Activated CD4-positive, CD25-positive, alpha-beta regulatory T cell (primary cell): ENCODE measurements at places on chromosomes 5 and 9.
A peak's percentile ranks its signal among the peaks of the same experiment; 100 is the strongest.

DNA sequence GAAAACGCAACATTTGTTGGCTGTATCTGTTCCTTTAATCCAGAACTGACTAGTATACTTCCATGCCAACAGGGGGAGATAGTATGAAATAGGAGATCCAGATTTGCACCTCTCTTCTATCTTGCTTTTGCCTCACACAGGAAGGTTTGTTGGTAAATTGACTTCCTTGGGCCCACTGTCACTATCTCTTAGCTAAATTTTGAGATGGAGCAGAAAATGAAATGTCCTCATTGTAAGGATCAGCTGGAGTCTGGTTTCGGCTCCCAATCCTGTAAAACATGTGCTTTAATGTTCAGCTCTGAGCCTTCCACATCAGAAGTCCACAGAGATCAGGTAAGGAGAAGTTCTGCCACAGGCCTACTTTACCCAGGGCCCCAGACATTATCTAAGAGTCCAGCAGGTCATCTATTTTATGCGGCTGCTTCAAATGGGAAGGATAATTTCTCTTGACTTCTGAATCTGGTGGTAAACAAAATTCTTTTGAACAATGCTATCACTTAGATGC lies 176.8 kb downstream of the FER start:
- no peak for DNase-seq

DNA sequence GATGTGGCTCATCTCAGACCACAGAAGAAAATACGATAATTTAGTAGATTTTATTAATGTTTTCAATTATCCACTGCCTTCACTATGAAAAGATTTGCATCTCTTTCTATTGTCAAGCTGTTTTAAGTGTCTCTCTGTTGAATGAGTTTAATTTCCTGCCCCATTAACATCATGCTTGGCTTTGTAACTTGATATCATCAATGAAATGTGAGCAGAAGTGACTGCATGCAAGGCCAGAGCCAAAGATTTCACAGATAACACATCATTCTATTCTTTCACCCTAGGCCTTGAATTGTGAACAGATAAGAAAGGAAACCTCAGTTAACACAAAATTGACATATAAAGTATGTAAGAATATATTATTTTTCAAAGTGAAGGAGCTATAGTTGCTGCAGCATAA lies 986.4 kb upstream of the CDH18 start:
- DNase-seq: no peak

DNA sequence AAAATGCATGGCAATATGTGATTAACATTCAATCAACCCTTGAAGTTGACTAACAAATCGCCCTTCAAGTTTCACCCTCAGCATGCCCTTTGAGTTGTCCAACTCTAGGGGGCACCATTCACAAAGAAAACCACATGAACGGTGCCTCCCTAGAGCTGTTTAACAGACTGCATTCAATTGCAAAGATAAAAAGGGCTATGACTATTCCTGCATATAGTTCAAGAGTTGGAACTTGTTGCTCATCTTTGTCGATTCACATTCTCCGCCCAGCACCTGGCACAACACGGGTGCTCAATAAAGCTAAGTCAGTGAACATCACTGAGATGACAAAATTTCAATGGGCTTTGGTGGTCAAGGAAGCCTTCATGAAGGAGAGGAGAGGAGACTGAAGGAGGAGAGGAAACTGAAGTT lies 69.6 kb upstream of the SLC30A5 start:
- no peak for DNase-seq

DNA sequence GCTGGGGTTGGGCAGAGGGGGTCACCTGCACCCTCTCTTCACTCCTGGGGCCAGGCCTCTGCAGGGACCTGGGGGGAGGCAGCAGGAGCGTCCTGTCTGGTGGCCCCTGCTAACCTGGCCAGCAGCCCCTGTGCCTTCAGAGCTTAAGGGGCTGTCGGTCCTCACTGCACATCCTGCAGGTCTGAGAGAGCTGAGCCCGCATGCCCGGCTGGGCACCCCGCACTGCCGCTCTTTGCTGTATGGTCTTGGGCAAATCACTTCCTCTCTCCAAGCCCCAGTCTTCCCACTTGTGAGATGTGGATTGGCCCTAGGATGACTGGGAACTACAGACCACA lies 7.9 kb downstream of the FLT4 start:
- DNase-seq: no peak

DNA sequence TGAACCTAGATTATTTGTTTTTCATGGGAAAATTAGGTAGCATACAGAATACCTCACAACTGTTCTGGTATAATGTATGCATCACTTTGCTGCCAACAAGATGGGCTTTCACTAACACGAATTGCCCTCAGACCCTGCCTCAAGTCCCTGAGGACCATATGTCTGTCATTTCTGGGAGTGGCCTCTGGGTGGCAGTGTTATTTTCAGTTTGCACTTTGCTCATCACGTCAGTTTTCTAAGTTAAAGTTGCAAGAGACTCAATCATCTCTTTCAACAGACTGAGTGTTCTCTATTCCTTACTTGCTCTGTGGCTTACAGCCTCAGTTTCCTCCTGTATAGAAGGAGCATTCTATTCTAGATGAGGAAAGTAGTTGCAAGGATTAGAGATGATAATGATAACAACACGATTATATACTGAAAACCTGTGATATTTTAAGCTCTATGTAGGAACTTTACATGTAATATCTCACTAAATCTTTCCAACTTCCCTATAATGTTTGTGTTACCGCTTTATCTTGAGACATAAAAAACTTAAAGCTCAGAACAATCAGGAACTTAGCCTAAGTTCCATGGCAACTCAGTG lies 55.7 kb downstream of the TSSK1B start:
- DNase-seq: peak; percentile 2

- no peak for DNase-seq
Measured at GRCh38 chr9:93437996-93438395, 13.5 kb upstream of the FAM120A start.

DNA sequence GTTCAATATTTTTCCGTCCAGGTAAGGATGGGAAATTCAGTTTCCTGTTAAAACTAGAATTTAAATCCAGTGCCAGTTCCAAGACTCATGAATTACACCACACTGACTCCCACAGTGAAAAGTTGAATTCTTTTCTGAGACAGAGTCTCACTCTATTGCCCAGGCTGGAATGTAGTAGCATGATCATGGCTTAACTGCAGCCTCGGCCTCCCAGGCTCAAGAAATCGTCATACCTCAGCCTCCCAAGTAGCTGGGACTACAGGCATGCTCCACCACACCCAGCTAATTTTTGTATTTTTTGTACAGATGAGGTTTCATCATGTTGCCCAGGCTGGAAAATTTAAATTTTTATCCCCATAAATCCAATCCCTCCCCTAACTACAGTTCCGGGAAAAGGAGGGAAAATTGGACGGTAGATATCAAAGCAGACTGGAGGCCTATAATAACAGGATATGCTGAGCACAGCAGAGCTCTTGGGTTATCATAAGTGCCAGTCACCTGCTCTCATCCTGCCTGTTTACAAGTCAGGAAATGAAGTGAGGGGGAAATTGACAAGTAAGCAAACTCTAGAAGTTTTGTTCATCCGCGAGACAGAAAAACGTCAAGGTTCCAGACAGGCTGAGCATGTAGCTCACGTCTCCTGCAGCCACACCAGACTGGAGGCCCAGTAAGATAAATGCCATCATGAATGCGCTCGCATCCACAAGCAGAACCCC lies 105.7 kb downstream of the UGCG start:
- no peak for DNase-seq

DNA sequence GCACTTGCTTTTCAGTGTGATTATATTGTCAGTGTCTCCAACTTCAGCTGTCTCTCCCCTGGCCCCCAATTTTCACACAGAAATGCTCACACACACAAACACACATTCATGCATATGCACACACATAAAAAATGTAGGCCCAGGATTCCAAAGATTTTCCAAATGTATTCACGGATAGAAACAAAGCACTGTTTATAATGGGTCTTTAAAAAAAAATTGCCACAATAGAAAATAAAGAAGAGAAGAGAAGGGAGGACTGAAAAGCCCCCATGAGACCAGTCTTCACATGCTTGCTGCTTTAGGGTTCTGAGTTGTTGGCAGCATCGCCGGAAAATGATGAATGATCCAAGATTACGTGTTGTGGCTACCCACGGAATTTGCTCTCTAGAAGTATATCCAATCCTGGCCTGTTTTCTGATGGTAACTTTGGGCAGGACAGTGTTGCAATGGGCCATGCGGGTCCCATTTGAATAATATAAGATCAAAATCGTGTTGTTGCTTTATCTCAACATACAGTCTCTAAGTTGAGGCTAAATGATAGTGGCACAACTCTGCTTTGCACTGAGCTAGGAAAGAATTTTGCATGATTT lies 36.2 kb upstream of the ACO1 start:
- no peak for DNase-seq

DNA sequence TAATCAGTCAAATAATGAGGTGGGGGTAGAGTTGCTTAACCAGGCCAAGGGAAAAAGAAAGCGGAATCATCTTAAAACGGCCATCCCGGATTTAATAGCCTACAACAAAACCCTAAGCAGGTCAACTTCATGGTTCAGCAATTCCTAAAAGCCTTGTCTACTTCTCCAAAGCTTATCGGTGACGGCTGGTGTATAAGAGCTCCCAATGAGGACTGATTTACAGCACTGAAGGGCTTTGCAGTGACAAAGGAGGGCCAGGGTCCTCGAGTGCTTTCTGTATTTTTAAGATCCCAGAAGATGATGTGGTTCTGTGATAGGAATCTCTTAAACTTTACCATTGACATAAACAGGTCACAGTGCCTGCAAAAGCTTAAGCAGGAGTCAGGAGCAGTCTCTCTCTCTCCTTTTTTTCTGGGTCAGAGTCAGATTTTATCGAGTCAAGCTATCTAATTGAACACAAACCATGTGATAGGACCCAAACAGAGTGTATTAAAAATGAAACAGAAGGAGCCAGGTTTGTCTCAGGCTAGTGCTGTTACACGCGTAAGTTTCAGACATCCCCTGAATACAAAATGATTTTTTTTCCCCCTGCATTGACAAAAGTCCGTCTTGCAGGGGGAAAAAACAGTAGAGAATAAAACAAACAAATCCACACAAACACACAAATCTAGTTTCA lies 663.6 kb upstream of the ZNF608 start:
- no peak for DNase-seq

DNA sequence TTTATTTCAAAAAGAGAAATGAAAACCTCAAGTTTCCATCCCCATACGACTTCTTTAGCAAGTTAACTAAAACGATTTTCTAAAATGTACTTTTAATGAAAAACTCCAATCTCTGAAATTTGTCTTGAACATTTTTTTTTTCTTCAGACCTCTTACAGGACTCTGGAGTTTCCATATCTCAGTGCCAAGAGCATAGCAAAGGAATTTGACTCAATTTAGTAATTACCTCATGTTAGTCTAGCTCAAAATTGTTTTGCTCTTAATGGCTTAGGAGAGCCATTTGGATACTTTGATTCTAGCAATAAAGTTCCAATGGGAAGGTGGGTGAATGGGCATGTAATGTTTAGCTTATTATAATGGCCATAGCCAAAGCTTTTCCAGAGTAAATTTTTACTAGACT lies 26.0 kb upstream of the SPATA31D4 start:
- DNase-seq: no peak

DNA sequence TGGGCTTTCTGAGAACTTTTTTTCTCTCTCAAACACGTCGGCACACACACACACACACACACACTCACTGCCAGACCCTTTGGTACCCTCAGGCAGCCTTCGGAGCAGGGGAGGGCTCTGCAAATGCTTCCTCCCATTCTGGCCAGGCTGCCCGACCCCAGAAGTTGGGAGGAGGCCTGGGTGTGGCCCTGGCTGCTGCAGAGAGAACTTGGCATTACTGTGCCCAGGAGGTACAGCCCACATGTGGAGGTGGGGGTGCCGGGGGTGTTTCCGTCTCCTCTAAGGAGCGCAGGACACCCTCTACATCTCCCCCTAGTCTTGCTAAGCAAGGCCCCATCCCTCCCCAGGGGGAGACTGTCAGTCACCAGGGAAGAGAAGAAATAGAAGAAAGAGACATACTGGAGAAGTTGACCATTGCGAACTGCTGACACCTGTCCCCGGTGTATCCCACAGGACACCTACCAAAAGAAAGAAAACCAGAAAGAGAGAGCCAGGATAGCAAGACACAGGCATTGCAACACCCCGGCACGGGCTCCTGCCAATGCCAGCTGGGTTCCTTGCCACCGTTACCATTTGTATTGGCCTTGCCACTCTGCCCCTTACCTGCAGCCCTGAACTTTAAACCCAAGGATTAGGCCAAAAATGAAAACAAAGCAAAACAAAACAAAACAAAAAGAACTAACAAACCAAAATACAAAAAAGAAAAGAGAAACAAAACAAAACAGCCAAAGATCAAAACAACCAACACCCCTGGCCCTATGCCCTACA lies 69.3 kb downstream of the PSD2 start:
- DNase-seq: no peak

- DNase-seq: no peak
Measured at GRCh38 chr5:31280210-31280609, 86.7 kb downstream of the CDH6 start.

- no peak for DNase-seq
Measured at GRCh38 chr9:104906441-104907277, 21.3 kb downstream of the ABCA1 start.

DNA sequence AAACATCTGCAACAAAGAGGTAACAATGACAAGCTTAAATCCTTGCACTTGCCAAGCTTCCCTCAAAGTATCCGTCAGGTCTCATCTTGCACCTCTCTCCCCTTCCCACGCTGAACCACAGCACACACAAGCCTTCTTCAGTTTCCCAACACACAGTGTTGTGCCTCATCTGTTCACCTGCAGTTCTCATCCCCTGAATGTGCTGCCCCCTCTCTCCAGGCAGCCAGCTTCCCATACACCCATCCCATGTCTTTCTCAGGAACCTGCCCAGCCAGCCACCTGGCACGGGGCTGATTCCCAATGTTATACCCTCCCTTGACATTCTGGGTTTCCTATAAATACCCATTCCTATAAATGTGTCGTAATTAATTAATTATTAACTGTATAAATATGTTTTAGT lies 314.8 kb downstream of the PRELID2 start:
- no peak for DNase-seq

GRCh38 chr5:172377856-172378255 lies 76.5 kb downstream of the SH3PXD2B start:
- DNase-seq: no peak

GRCh38 chr5:37837414-37838032 lies 2.3 kb downstream of the GDNF start:
- DNase-seq: no peak

- no peak for DNase-seq
Measured at GRCh38 chr5:159543326-159543725, 213.0 kb upstream of the IL12B start.

DNA sequence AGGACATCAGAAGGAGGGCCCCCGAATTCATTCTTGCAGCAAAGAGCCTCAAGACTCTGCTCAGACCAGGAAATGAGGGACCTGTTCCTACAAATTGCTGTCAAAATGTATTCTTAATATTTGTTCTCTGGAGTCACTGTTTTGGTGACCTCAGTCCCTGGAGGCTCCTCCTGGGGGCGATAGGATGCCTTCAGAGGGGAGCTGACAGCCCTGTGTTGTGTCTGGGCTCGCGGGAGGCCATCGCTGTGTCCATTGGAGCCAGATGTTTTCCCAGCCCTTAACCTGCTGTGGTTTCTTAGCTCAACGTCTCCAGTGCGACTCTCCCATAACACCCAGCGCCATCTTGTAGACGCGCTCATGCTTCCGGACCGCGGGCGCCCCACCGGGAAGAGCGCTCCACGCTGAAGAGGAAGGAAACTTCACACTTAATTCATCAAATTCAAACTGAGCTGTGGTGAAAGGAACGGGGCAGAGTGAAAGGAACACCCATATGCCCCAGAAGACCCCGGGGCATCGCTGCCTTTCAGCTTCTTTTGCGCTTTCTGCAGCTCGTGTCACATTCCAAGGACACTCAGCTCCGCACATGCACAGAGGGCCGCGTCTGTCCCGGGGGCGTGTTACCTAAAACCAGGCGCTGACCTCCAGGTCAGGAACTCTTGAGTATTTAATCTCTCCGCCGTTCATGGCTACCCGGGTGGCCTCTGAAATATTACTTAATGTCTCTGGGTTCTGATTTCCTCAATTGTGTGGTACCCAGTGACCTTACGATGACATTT lies 112.3 kb upstream of the GDNF start:
- no peak for DNase-seq
